ENCODE measurements at places on chromosomes 3 and 15. TPM values are rescaled to one million over a fixed set of nuclear protein-coding genes. Genes with fewer than 3 reads are reported as not detected.

ZNF385D gene
- not detected for total RNA-seq

KBTBD12 gene
- total RNA-seq, result not detected

WDR6 gene
- 131 TPM for total RNA-seq

UBAP1L gene
- 8.7 TPM for total RNA-seq

PPM1L gene
- total RNA-seq, result 14.7 TPM

MYL3 gene
- total RNA-seq, result not detected
